ENCODE measurements at places on chromosomes 7 and 10.

- DNase-seq = no peak
Measured at GRCh38 chr10:99008054-99008453, 227.6 kb downstream of the HPSE2 start.

- no peak for DNase-seq
Measured at GRCh38 chr10:116451711-116452337, 24.2 kb downstream of the PNLIPRP3 start.

GRCh38 chr10:71094712-71095390 lies 117.5 kb upstream of the UNC5B start:
- DNase-seq = no peak

GRCh38 chr10:132648072-132648850 lies 110.7 kb downstream of the INPP5A start:
- DNase-seq = no peak

- DNase-seq = no peak
Measured at GRCh38 chr10:3754727-3755439, 30.1 kb downstream of the KLF6 start.

- no peak for DNase-seq
Measured at GRCh38 chr7:63093481-63093880, 905.2 kb upstream of the ZNF722 start.

- DNase-seq = no peak
Measured at GRCh38 chr10:113939212-113939860, 84.9 kb downstream of the NHLRC2 start.

GRCh38 chr7:29304756-29305155 lies 110.2 kb downstream of the CHN2 start:
- no peak for DNase-seq

DNA sequence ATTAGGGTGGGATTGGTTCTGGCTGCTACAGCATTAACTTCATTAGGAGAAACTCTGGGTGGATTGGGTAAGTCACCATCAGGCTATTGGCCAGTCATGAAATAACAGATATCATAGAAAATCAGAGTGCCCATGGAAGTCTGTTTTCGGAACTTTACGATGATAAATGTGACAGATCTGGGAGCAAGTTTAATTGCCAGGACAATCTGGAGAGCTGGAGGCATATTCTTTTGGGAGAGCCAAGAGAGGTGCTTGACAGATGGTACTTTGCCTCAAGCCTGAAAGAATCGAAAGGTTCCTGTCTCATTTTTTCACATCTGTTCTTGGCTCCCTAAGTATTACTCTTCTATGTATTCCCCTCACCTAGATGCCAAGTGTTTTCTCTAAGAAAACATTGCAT lies 369.9 kb downstream of the CNTNAP2 start:
- no peak for DNase-seq

DNA sequence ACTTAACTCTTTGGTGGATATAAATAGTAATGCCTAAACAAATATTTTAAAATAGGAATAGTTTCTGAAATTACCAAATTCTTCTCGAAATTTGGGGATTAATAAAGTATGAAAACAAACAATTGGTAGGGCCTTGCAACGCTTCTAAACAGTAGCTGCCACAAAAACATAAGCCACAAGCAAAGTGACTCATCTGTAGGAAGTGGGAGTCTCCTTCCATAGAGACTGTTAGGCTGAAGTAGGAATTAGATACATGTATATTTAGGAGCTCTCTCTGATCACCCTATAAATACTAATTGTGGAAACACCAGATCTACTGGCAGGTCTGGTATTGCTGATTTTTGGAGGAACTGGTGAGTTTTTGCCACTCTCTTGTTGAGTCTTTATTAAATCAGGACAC lies 5.7 kb upstream of the LMOD2 start:
- no peak for DNase-seq

- DNase-seq = no peak
Measured at GRCh38 chr10:122499012-122499411, 37.7 kb downstream of the HTRA1 start.

DNA sequence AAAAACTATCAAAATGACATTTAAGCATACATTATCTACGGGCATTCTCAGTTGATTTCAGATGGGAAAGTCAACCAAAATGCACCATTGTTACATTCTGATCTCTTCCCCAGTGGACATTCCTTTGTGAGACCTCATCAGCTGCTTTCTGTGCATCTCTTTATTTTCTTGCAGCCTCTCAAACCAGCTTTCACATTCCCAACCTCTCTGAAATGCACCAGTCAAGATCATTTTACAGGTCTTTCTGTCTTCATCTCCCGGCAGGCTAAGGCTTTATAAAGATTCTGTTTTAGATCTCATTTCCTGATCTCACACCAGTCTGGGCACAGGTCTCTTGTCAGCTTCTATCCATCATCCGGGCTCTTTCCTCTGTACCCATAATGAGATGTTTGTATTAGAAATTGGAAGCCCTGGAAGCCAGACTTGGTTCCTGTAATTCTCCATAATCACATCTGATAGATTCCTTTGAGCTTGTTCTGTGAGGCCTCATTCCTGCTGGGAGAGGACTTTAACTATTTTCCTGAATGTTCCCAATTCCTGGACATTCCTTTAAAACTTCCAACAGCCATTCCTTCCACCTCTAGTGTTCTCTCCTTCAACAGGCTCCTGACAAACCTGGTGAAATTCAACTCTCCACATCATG lies 44.3 kb upstream of the ARL4A start:
- no peak for DNase-seq

DNA sequence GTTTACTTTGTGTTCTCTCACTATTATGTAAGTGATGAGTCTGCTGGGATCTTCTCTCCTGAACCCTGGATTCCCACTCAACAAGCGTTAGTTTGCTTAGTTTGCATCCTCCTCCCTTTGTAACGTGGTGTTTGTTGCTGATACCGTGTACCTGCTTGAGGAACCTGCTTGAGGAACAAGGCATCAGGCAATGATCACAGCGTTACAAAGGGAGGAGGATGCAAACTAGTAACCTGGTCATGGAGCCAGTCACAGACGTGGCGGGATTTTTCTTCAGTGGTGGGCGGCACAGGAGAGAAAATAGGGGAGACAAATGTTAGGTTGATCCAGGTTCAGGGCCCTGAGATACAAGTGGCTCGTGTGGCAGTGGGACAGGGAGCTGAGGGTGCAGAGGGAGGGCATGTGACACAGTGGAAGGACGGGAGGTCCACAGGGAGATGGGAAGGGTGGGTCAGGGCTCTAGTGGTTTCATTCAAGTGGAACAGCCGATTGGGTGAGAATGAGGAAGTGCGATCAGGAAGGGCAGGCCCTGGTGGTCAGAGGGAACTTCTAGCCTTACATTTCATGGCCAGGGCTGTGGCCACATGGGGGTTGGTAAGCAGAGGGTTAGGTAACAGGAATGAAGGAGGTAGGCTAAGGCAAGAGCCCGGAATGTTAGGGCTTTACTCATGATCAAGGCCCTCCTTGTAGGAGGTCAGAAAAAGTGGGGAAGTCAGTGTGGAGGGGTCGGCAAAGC lies 38.0 kb downstream of the SNX10 start:
- no peak for DNase-seq

- no peak for DNase-seq
Measured at GRCh38 chr7:40551685-40552576, 417.1 kb downstream of the SUGCT start.

DNA sequence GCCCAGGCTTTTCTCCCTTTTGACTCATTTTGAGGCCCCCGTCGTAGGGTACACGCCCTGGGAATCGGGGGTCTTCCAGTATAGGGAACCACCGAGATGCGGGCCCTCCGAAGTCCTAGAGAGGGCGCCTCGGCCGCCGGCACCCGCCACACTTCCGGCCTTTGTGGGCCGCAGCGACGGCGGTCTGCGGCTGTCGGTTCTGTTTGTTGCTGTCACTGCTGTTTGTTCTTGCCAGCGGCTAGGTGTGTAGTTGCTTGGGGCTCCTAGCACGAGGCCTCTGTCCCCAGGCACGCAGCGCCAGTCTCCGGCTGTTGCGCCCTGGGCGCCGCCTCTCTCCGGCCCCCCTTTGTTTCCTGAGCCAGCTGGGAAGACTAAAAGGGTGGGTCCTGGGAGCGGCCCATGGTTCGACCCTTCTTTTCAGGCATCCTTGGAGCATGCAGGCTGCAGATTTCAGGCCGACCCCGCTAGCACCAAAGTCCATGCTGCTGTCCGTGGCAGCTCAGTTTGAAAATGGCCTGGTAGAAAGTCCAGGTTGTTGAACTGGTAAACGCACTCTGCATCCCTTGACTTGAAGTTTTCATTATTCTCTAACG lies 17.8 kb upstream of the ZKSCAN1 start:
- peak; percentile 87 for DNase-seq

DNA sequence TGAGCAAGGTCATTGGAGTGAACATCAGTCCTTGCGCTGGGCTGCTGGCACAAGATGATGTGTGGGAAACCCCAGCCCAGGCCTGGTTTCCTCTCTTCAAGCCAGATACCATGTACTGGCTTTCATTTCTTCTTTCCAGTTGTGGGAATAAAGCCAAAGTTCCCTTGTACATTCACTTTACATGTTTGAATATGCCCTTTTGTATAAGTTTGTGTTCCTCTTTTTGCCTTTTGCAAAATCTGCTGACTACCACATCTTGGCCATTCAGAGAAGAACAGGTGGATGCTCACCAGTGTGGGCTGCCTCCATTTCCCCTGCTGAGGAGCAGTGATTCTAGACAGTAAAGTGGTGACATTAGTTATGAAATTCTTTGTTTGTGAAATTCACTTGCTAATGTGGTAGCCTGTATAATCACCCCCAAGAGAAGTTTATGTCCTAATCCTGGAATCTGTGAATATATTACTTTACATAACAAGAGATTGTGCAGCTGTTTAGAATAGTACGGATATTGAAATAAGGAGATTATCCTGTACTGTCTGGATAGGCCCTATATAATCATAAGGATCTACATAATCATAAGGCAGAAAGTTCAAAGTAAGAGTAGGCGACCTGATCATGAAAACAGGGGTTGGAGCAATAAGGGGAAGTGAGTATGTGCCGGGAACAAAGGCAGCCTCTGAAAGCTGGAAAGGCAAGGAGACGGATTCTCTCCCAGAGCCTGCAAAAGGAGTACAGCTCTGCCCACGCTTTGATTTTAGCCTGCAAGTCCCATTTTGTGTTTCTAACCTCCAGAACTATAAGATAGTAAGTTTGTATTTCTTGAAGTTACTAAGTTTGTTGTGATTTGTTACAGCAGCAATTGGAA lies 18.8 kb upstream of the AOAH start:
- no peak for DNase-seq

- peak; percentile 95 for DNase-seq
Measured at GRCh38 chr10:34507217-34507616, 307.9 kb downstream of the PARD3 start.

GRCh38 chr7:117630501-117630900 lies 150.7 kb downstream of the CFTR start:
- DNase-seq = no peak

GRCh38 chr7:18573410-18574234 lies 78.1 kb downstream of the HDAC9 start:
- DNase-seq = no peak

DNA sequence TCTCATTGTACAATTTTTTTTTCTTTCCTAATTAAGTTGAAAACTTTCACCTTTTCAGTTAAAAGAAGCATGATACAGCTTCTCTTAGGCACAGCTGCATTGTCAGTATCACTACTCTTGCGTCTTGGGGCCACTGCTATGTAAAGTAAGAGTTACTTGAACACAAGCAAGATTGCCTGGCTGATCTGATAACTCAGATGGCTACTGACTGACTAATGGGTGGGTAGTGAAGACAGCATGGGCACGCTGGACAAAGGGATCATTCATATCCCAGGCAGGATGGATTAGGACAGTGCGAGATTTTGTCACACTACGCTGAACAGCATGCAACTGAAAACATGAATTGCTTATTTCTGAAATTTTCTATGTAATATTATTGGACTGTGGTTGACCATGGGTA lies 11.6 kb upstream of the ADAMTS14 start:
- no peak for DNase-seq

DNA sequence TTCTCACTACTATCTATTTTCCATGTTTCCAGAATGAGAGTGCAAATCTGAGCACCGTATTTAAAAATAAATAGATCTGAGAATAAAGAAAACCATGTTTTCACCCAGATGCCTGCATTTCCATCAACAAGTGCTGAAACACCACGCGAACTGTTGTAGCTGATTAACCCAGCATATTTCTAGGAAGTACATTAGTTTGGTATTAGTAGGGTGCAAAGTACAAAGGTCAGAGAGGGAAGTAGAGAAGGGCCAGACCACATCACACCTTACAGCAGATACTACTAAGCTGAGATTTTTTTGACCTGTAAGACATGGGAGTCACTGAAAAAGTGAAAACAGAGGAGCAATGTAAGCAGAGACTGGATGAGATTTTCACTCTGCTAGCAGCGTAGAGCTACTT lies 181.3 kb downstream of the IMMP2L start:
- DNase-seq = no peak

GRCh38 chr10:44990302-44990655 lies 10.4 kb upstream of the ZNF22 start:
- DNase-seq = peak; percentile 36

DNA sequence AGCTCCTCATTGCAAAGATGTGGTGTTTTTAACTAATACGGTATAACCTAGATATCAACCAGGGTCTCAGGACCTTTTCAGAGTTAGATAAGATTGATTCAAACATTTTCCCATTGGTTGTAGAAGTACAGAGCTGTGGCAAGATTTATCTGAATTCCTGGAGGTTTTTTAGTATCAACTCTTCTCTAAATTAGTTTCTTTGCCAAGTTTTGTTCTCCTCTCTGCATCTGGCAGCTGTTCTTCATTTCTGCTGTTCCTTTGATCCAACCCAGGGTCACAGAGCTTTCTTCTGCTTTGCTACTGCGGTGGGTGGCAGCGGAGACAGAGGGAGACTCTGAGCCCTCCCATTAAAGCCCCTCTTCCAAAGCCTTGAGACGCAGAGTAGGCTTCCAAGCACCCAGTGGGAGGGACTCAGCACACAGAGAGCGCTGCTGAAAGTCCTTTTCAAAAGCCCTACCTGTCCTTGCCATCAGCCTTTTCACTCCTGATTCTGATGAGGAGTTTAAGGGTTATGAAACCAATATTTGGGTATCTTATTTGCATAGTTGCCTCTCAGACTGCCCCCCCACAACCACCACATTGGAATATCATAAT lies 146.3 kb upstream of the EEPD1 start:
- DNase-seq = no peak

DNA sequence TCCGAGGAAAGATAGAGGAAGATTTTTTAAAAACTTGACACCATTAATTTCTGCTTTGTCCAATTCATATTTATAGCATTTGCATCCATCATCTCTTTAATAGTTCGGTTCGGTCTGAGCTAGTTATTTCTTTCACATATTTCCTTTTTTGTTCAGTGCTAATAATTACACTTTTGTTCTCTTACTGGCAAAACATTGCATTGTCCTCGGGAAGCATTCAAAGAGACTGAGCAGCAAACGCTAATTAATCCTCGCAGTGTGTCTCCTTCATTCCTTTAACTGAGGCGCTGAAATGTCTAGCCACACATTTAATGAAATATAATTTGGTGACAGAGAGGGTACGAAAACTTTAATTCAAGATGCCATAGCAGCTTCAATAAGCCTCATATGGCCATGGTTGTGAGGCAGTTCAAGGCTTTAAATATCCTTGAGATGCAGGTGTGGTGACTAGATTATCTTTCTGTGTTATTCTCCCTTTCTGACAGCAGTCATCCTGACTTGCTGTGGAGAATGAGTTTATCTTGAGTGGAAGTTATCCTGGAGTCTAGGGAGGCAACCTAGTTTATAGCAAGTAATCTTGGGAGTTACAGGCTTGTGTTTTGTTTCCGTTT lies 431.4 kb downstream of the SDK1 start:
- DNase-seq = no peak
